ENCODE measurements at places on chromosomes 3 and 15.
A peak's percentile ranks its signal among the peaks of the same experiment; 100 is the strongest.

DNA sequence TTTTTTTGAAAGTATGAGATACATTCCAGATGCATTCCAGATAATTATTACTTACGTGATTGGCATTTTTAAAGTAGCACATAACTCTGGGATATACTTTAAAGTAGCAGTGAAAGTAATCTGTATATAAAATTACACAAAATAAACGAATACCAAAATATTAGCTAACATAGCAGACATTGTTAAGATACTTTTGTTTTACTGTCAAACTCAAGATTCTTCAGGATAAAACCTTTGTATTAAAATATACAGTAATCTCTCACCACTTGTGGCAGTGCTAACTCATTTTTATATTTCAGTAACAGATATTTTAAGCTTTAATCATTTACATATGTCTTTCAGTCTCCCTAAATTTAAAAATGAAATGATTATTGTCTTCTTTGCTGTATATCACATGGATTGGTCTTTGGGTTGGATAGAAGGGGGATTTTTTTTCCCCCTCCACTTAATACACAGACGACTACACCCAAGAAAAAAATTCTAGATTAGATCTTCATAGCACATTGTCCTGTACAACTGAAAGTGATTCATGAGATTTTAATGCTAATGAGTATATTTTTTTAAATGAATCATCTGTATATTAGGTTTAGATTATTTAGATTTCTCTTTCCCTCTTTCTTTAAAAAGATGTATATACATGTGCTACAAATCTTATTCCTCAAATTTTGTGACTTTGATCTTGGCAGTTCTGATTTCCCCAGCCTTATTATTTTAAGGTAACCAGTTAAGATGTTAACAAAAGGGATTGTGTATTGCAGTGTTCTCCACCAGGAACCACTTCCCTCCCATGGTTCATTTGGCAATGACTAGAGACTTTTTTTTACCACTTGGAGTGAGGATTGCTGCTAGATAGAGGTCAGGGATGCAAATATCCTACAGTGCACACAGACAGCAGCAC lies 24.5 kb upstream of the EBLN2 start:
- no peak for DNase-seq

- DNase-seq: peak; percentile 53
Observed at GRCh38 chr15:45802140-45802539, 167.3 kb downstream of the SQOR start.

GRCh38 chr3:69941439-69942176 lies 57.9 kb upstream of the SAMMSON start:
- DNase-seq: no peak

DNA sequence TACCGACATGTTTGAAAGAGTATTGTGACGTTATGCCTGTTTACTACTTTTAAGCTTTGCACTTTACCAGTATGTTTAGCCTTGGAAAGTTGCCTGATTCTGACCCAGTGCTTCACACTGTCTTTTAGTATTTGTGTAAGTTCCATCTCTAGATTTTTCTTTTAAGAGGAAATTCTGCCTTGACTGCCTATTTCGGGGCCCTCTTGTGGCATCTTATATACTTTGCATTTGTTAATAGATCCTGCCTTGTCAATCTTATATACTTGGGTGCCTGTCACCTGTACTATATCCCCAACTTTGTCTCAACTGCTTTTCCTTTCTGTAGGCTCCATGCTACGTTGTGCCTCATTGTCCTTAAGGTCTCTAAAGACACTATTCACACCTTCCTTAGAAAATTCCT lies 244.6 kb downstream of the STXBP5L start:
- DNase-seq: no peak

GRCh38 chr3:185401319-185401955 lies 38.5 kb downstream of the MAP3K13 start:
- DNase-seq: no peak

GRCh38 chr15:87609474-87609873 lies 647.1 kb downstream of the NTRK3 start:
- DNase-seq: no peak

DNA sequence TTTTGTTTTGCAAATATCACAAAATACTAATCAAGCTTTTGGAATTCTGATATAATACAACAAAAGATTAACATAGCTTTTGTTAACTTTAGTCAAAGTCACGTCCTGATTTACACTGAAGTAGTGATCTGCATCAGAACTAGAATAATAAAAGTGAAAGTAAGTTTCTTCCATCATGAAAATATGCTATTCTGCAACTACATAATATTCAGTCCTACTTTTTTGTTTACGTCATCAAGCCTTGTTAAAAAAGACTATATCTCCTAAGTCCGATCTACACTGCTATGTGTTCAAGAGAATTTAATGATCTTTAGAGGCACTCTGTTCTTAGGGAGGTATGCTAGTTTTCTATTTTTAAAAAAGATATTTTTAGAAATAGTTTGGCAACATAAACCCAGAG lies 330.1 kb downstream of the ARPP21 start:
- no peak for DNase-seq

DNA sequence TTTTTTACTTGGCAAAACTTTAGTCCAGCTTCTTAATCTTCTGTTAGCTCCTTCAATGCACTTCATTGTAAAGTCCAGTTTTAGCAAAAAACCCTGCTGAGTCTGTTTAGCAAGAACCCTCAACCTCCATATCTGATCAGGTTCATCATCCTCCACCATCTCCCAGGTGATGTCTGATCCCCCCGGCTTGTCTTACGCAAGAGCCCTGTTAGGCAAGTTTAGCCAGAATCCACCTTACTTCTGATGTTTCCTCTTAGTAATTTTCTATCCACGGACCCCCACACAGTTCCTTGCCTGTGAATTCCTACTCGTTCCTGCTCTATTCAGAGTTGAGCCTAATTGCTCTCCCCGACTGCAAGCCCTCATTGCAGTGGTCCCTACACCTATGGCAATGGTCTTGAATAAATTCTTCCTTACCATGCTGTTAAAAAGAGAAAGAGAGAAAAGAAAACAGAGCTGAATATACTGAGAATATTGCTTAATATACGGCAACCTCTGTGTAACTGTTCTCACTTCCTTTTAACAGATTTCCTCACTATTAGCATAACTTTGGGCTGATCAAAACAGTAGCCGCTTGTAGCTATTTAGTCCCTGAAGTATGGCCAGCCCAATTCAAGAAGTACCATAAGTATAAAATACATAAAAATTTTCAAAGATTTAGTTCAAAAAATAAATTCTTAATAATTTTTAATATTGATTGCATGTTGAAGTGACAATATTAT lies 78.7 kb upstream of the MME start:
- DNase-seq: no peak

- no peak for DNase-seq
Observed at GRCh38 chr15:78103406-78104118, 11.2 kb downstream of the SH2D7 start.

GRCh38 chr3:42752441-42752840 lies 20.6 kb downstream of the CCDC13 start:
- no peak for DNase-seq

- no peak for DNase-seq
Observed at GRCh38 chr3:176078906-176079305, 1118.4 kb downstream of the TBL1XR1 start.

DNA sequence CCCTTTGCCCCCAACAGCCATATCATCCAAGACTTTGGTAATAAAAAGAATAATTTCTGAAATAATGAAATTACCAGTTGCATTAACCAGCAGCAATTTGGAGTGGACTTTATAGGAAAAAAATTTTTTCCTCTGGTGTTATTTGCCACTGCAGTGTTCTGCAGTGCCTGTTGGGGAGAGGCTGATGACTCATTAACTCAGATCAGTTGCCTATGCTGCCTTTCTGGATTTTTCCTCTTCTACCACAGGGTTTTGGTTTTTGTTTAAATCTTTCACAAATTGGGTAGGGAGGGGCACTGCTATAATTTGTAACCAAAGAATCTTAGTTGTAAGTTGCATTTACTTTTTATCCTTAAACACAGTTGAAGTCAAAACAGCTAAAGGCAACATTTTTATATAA lies 22.7 kb downstream of the ATP6V1A start:
- no peak for DNase-seq

GRCh38 chr3:66039590-66039887 lies 821 bp upstream of the MAGI1 start:
- no peak for DNase-seq

DNA sequence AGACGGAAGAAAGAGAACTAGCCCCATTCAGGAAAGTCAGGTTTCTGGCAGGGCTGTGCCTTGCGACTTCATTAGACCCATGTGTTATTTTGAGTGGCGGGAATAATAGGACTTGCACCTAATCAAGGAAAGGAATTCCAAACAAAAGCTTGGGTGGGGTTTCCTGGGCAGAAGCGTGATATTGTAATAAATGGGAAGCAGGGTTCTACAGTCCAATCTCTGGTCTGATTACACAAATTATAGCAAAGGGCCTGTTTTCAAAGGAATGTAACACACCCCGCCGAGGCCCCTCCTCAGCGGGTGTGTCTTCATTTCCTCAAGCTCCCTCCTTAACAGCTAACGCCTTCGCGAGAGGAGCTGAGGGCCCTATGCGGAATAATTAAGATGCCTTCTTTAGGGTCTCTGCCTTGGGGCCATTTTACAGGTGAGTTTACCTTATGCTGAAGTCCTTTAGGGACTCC lies 396.0 kb upstream of the C2CD4B start:
- DNase-seq: no peak

DNA sequence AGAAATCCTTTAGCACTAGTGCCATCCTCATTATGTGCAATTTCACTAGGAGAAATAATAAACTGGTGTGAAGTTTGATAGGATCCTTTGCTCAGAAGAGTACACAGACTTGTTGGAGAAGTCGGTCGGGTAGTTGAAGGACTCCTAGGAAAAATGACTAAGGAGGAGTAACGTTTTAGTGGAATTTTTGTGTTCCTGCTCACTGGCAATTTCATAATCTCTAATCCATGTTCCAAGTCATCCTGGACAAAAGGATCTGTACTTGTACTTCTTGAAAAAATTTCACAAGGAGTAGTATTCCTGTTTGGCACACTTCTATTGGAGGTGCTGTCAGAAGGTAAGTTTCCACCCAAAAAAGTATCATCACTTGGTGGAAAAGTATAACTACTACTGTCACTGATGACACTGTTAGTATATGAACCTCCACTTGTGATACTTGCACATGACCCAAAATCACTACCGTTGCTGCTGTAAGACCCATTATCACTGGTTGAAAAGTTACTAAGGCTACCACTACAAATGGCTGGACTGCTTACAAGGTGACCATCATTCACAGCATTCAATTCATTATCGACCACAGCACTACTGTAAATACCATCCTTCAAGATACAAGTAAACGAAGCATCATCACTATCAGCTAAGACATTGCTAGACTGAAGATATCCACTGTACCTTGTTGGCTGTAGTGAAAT lies 77.4 kb downstream of the NEDD4 start:
- DNase-seq: no peak
